NCI-H1105 treated with DMSO at 0.1 percent for 48 hours (cell line): ENCODE measurements at places on chromosomes 13 and 19.

GRCh38 chr13:38636761-38637160, 50.1 kb upstream of the FREM2 start:
- peak; percentile 75 for DNase-seq

DNA sequence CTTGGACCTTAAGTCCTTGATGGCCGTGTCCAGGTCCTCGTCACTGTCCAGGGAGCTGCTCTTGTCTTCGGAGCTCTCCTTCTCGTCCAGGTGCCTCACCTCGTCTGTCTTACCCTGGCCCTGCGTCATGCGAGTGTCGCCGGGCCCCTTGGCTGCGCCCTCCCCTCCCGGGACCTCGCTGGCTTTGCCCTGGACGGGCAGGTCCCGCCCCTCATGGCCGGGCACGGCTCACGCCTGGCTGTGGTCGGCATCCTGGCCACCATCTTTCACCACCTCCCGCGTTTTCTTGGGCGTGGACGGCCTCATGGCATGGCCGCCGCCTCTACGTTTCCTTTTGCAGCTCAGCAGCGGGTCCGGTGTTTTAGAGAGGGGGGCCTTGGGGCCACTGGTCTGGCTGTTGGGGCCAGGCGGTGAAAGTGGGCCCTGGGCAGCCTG, 14.8 kb downstream of the RB1 start:
- no peak for DNase-seq

GRCh38 chr19:7004313-7004931, 16.8 kb downstream of the MBD3L2B start:
- DNase-seq, result peak; percentile 25

GRCh38 chr13:109764470-109765291, 21.7 kb downstream of the IRS2 start:
- DNase-seq, result no peak

- no peak for DNase-seq
Measured at GRCh38 chr13:49670828-49671227, 20.5 kb downstream of the EBPL start.

- no peak for DNase-seq
Measured at GRCh38 chr19:24166055-24166454, 79.1 kb downstream of the ZNF254 start.

- no peak for DNase-seq
Measured at GRCh38 chr19:2288818-2289713, 7.1 kb upstream of the PEAK3 start.

- no peak for DNase-seq
Measured at GRCh38 chr19:41366089-41366488, 2.1 kb upstream of the B9D2 start.

DNA sequence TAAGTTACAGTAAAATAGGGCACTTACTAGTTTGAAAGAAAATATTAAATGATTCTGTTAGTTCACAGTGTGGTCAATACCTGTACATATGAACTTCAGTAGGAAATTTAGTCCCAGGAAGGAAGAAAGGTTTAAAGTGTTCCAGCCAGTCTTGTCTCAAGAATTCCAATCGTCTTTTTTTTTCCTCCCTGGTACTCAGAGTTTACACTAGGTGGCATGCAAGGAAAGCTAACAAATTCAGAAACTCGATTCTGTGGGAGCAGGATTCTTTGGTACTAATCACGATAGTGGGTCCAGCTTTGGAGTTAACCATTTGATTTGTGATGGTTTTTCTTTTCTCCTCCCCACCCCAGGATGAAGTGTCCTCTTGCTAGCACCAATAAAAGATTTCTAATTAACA, 43.6 kb downstream of the POLR1D start:
- no peak for DNase-seq

DNA sequence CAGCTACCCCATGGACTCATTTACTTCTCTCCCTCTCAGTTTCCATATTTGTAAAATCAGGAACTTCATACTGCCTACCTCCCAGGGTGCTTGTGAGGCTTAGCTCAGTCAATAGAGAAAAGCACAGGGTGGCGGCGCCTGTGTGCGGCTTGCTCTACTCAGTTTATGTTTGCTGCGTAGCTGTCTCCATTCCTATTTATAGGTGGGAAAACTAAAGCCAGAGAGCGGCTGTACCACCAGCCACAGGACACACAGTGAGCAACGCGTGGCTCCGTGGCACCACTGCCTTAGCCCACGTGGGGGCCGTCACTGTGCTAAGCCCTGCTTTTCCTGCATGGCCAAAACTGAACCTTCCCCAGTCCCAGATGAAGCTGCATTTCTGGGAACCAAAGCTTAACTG, 292.4 kb downstream of the TEX29 start:
- no peak for DNase-seq

DNA sequence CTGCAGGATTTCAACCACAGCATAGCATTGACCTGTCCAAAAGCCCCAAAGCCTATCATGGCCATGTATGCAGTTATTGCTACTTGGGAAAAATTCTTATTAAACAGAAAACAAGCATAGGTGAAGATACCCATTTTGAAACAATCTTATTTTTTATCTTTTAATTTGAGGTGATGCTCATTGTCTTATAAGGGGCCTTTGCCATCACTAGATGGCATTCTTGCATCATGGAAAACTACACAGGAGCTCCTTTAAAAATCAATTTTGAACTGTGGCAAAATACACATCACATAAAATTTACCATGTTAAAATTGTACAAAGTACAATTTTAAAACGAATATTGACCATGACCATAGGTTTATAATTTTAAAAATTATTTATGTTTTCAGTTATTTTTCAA, 38.9 kb upstream of the ZNF835 start:
- DNase-seq, result no peak

GRCh38 chr13:113350065-113350937, 13.6 kb downstream of the GRTP1 start:
- no peak for DNase-seq

DNA sequence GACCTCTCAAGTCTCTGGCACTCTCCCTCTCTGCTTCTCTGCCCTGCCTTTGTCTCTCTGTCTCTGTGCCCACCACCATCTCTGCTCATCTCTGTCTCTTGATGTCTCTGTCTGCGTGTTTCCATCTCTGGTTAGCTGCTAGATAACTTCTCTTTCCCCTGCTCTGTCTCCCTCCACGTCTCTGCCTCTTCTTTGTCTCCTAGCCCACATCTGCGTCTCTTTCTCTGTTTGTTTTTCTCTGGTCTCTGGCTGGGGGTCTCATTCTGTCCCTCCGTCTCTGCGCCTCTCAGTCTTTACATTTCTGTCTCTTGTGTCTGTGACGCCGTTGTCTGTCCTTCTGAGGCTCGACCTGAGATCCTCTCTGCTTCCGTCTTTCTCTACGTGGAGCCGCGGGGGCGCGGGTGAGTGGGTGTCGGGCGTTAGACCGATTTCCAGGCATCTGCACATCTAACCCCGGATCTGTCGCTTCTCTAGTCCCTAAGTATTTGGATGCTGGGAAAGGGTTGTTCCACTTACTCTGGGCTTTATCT, 386 bp downstream of the GIPR start:
- DNase-seq, result no peak

GRCh38 chr19:40908976-40909375, 26.9 kb upstream of the CYP2A7 start:
- no peak for DNase-seq

DNA sequence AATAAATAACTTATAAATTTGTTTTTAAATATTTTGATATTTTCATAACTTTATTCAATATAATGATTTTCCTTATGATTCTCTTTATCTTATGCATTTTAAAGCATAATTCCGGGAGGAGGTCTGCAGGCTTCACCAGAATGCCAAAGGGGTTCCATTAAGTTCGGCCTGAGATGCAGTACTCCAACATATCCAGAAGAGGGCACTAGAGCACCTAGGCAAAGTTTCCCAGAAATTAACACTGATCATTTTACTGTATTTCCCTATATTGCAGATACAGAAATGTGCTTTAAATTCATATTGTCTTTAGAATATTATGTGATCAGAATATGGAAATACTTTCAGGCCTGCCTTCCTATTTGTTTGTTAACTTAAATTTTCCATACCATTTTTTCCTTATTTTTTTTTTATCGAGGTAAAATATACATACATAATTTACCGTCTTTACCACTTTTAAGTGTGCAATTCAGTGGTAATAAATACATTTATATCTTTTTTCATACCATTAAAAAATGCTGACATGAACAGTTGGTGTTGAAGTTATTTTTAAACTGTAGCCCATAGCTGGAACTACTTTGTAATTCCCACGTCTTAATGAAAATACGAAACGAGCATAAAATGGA, 58.9 kb upstream of the TM9SF2 start:
- DNase-seq, result peak; percentile 45

- DNase-seq, result no peak
Measured at GRCh38 chr19:11995174-11995573, 30.3 kb downstream of the ZNF763 start.

- no peak for DNase-seq
Measured at GRCh38 chr19:51549533-51550324, 18.3 kb upstream of the SIGLEC6 start.

- DNase-seq, result no peak
Measured at GRCh38 chr13:72774019-72774418, 7.7 kb downstream of the DIS3 start.

- DNase-seq, result no peak
Measured at GRCh38 chr19:51271067-51271466, 20.2 kb downstream of the SIGLECL1 start.

DNA sequence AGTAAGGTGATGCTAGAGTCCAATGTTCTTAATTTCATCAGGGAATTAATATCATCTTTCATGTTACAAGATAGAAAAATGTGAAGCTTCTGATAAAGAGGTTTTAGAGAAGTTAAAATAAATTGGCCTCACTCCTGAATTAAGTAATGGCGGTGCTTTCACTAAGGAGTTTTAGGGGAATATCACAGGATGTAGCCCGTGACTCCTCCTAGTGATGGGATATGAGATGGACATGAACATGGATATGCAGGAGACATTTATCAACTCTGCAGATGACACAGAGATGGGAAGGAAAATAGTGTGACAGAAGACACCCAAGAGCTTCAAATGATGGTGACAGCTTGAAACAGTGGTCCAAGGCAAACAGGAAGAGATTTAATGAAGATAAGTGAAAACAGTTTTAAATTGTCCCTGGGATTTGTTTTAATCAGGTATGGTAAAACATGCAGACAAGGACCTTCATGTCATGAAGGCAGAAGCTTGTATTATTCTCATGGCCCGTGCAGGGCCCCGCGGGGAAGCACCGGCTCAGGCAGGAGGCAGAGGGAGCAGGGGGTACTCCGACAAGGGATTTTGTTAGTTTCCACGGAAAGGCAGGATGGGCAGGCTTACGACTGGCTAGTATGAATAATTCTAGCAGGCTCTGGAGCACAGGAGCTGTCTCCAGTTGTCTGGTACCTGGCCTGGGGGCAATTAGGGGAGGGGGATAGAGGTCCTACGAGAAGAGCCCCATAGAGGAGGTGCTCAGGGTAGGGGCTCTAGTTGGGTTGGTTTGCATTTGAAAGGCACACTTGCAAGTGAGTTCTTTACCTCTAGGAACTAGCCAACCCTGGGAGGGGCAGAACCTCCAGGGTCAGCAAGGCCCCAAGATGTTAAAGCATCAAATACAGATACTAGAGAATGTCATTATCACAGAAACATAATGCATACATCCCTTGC, 38.7 kb upstream of the FARP1 start:
- DNase-seq, result no peak

DNA sequence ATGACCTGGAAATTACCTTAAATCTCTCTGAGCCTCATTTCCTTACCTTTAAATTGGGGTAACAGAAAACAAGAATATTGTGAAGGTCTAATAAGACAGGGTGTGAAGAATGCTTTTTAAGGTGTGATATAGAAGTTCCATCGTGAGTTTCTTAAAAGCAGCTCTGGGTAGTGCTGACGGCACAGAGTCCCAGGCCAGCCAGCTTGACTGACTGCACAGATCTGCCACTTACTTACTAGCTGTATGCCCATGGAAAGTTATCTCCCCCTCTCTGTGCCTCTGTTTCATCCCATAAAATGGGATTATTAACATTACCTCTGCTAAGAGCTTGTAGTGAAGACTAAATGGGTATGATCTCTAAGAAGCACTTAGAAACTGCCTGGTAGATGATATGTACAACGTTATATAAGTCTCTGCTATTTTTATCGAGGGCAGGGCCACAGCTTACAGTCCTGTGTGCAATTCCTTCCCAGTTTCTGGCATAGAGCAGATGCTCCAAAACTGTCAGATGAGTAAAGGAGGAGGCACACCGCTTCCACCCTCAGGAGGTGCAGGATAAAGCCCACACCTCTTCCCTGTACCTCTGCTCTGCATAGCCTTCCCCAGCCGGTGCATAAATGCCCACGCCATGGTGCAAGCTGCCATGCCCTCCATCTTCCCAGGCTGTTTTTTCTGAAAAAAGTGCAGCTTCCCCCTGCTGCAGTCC, 99.6 kb downstream of the MBNL2 start:
- DNase-seq, result no peak

- no peak for DNase-seq
Measured at GRCh38 chr19:22608441-22608840, 25.7 kb upstream of the ZNF492 start.

DNA sequence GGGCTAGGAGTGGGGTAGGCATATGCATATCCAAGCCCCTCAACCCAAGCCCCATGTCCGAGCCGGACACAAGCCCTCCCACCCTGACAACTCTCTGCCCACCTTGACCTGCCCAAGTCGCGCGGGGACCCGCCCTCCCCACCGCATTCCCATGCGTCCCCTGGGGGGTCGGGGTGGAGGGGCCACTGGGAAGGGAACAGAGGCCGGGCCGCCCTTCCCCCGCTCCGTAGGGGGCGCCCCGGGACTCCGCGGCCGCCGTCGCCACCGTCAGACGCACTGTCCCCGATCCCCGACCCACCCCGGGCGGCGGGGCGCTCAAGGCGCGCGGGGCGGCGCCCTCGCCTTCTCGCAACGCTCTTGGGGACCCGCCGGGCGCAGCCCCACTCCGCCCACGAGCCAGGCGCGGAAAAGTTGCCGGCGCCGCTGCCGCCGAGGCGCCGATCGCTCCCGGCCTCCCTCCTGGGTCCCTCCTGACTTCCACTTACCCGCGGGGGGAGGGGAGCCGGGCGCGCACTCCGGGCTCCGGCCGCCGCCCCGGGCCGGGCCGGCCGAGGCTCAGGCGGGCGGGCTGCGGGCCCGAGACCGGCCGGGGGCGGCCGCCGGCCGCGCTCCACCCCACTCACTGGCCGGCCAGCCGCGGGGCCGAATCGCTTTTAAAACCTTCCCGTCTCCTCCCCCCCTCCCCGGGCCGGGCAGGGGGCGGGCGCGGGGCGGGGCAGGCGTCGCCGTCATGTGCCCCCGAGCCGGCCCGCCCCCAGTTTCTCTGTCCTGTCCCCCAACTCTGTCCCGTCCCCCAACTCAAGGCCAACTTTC, 34.4 kb upstream of the NANOS3 start:
- DNase-seq, result no peak

DNA sequence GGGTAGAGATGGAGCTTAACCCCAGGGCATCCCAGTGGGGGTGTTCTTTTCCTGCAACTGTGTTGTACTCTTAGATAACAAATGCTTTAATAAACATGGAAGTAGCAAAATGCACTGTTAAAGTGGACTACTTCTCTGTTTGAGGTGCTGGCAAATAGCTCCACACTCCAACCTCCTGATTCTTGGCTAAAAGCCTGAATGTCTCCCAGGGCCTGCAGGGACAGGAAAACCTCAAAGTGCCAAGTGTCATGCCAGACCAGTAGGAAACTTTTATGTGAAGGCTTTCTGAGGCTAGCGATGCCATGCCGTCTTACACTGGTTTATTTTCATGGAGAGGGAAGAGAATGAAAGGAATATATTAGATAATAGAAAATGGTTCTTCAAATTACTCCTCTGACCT, 6.8 kb downstream of the FREM2 start:
- DNase-seq, result peak; percentile 5

- no peak for DNase-seq
Measured at GRCh38 chr19:40363069-40363468, 14.6 kb downstream of the PLD3 start.

- no peak for DNase-seq
Measured at GRCh38 chr13:99648927-99649326, 147.7 kb downstream of the TM9SF2 start.

GRCh38 chr13:30819136-30819888, 84.0 kb downstream of the ALOX5AP start:
- DNase-seq, result no peak
